ENCODE measurements at places on chromosomes 3 and 15.

GRCh38 chr3:188974856-188975599 lies 196.7 kb upstream of the TPRG1 start:
- DNase-seq, result no peak

DNA sequence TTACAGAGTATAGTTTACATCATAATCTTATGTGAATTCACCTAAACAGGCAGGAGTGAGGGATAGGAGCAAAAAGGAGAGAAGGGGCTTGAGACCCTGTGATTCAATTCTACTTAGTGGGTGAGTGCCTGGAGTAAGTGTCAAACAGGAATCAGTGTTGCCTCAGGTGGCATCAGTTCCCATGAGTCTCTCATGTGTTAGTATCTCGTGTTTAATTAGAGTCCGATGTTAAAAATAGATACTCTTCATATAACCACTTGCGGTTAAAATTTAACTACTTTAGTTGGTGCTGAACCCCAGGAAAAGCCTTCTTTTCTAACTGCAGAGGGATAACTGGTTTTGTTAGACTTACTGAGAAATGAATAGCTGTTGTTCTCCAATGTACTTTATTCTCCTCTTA lies 251.5 kb downstream of the SUCLG2 start:
- DNase-seq, result no peak

- no peak for DNase-seq
Observed at GRCh38 chr3:9168241-9168741, 81.2 kb downstream of the SRGAP3 start.

DNA sequence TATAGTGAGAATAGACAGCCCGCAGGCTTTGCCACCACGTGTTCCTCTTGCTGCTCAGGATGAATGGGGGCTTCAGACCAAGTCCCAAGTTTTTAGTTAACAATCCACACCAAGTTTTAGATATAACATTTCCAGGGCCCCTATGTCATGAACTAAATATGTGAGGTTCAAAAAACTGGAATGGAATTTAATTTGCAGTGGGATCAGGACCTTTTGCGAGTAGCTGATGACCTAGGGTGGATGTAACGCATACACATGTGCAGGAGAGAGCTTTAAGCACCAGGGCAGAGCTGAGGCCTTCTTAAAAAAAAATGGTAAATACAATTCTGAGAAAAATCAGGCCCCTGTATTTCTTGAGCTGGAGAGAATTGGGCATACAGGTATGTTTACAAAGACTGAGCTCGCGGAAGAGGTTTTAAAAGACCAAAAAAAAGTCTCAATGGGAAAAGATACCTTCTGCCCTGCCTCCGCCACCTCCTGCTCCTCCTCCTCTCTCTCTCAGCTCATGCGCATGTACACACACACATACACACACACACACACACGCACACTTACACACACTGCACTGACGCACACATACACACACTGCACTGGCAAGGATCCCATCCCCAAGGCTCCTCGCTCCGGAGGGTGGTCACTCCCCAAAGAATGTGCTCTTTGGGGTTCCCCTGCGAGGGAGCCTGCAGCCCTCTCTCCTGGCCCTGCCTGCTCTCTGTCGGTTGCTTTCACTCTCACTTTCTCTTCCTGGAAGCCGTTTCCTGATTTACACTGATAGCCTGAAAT lies 48.2 kb upstream of the IGF1R start:
- no peak for DNase-seq
